IMR-90 (cell line): ENCODE measurements at places on chromosomes 11 and 22.

DNA sequence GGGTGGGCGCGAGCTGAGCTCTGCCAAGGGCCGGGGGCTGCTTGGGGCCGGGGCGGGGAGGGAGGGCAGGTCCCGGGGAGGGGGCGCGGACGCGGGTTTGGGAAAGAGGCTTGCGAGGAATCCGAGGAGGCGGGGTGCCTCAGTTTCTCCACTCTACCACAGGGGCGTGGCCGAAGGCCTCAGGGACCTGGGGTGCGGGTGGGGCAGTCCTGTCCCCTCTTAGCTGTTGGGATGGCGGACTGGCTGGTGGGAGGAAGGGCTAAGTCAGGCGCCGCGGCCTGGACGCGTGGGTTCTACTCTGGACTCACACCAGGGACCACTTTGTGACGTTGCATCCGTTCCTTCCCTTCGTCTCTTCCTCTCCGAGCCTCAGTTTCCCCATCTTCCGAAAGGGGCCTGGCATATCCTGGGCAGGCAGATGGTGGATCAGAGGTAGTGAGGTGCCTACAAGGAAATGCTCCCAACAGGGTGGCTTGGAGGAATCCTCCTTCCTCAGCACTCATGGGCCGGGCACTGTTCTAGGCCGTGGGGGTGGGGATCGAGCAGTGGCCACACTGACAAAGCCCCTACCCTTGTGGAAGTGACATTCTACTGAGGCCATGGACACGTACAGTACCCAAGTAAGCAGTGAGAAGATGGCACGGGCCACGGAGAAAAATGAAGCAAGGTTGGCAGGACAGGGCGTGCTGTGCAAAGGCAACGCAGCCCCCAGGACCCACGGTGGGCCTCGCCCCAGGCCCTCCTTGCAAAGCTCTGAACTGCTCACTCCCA is 13.2 kb downstream of the IGLL1 start:
- no peak for DNase-seq

- peak; percentile 98 for DNase-seq
Measured at GRCh38 chr22:26550498-26551033, 38.3 kb upstream of the TFIP11 start.

DNA sequence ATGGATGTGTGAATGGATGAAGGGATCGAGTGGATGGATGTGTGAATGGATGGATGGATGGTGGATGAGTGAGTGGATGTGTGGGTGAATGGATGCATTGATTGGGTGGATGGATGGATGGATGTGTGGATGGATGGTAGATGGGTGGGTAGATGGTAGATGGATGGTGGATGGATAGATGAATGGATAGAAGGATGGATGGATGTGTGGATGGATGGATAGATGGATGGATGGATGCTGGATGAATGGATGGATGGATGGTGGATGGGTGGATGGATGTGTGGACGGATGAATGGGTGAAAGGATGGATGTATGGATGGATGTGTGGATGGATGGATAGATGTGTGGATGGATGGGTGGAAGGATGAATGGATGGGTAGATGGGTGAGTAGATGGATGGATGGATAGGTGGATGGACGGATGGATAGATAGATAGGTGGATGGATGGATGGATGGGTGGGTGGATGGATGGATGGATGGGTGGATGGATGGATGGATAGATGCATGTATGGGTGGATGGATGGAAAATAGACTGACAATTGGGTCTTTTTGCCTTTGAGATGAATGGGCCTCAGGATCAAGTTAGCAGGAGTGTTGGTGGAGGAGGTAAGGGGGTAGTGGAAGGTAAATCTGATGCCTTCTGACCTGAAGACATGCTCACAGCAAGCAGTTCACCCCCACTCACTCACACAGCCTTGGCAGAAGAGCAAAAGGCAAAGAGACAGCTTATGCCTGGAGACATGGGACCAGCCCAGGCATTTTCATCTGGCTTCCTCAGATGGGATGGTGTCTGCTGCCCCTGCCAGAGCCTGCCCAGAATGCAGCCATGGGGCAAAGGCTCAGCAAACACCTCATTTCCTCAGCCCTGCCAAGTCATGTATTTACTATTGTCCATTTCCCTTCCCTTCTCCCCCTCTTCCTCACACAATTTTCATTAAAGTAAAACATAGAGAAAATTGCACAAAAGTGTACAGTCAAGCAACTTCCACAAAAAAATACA is 8.0 kb upstream of the FADD start:
- DNase-seq = no peak

DNA sequence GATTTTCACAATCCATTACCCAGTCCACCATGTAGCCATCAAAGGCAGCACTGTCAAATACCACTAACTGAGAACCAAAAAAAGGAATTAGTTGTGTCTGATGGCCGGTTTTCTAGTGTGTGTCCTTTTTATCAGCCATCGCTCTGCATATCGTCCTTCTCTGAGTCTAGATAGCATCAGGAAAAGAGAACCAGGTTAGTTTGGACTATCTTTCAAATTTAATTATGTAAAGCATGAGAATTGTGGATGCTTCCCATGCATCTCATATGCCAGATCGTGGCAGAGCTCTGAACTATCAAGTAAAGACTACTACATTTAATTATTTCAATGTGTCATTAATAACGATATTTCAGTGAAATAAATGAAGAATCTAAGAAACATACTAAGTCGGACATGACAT is 691.9 kb downstream of the FAM181B start:
- no peak for DNase-seq

DNA sequence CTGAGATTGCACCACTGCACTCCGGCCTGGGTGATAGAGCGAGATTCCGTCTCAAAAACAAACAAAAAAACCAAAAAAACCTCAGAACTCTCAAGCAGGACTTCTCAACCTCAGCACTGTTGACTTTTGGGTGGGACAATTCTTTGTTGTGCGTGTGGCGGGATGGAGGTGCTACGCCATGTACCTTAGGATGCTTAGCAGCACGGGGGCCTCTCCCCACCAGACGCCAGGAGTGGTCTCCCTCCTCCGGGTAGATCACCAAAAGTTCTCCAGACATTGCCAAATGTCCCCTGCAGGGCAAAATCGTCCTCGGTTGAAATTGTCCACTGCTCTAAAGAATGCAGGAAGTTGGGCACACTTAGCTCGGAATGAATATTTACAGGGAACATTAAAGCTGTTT is 26.9 kb upstream of the ATXN10 start:
- DNase-seq = no peak

- no peak for DNase-seq
Measured at GRCh38 chr11:30861064-30861463, 274.9 kb upstream of the MPPED2 start.

DNA sequence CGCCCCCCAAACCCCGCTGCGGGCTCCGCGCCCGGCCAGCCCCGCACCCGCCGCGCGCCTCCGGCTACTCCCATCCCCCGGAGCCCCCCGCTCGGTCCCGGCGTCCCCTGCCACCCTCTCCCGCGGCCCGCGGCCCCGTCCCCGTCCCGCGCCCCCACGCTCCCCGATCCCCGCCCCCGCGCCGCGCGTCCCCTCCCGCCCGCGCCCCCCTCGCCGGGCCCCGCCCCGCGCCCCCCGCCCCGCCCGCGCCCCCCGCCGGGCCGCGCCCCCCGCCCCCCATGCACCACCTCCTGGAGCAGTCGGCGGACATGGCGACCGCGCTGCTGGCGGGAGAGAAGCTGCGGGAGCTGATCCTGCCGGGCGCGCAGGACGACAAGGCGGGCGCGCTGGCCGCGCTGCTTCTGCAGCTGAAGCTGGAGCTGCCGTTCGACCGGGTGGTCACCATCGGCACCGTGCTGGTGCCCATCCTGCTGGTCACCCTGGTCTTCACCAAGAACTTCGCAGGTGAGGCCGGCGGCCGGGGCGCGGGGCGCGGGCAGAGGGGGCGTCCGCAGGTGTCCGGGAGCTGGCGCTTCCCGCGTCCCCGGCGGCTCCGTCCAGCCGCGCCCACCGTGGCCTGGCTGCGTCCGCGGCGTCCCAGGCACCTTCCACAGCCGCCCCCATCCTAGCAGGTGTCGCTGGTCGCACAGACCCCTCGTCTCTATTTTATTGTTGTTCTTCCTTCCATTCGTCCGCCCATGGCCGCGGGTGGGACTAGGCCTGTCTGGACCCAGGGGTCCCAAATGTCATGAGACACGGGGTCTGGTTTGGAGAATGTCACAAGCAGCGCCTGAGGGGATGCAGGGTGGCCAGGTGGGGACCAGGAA is at the start of gene PANX2:
TSS of gene PANX2 (plus strand) at position 279 of the 866 bp plus-strand sequence. CDS start at position 279, 0 bp downstream.
- no peak for DNase-seq

- peak; percentile 89 for DNase-seq
Measured at GRCh38 chr22:40668611-40669411, 10.5 kb upstream of the MCHR1 start.

- no peak for DNase-seq
Measured at GRCh38 chr11:89015614-89016013, 50.2 kb downstream of the GRM5 start.

GRCh38 chr11:44539971-44540370 is 25.5 kb upstream of the CD82 start:
- DNase-seq = no peak

- DNase-seq = no peak
Measured at GRCh38 chr11:77734890-77735289, 85.6 kb downstream of the RSF1 start.

DNA sequence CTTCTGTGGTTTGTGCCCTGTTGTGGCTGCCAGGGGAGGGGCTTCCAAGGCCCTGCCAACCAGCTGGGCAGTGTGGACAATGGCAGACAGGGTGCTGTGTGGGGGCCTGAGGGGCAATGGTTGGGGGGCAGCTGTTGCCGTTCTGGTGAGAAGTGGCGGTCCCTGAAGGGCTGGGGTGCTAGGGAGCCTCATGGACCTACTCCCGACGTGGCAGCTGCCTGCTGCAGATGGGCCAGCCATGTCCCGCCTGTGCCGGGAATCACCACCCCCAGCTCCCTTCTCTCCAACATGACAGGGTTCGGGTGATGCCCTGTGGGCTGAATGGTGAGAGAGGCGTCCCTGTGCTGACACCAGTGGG is 74.2 kb downstream of the KCNQ1 start:
- no peak for DNase-seq
